ENCODE measurements at places on chromosomes 4 and X. TPM values are rescaled to one million over a fixed set of nuclear protein-coding genes. Genes with fewer than 3 reads are reported as not detected.
A peak's percentile ranks its signal among the peaks of the same experiment; 100 is the strongest.

DNA sequence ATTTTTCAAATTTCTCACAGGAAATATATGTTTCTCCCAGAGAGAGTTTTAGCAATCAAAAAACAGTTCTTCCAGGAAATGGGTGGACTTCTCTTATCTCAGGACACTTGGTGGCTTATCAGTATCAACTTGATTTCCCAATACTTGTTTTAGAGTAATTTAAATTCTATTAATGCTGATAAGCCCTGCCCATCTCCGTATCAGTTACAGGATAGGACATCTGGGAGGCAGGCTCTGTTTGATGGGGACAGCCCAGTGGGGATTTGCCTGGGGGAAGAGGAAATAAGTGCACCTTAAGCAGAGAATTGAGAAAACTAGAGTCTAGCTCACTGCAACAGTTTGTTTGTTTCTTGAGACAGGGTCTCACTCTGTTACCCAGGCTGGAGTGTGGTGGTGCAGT is 43.2 kb upstream of the PDGFRA start:
- H3K27me3 ChIP-seq: no peaks in the 10 kb centered on the region
- H3K36me3 ChIP-seq: no peaks in the 10 kb centered on the region
- no peak for DNase-seq
- no peak overlapping the region for H3K27ac ChIP-seq

Gene ZNF157
- total RNA-seq: 0.72 TPM

GRCh38 chrX:49202022-49202421 is 2.0 kb upstream of the SYP start:
- no peak overlapping the region for H3K27ac ChIP-seq
- DNase-seq: no peak
- H3K4me3 ChIP-seq: no peak overlapping the region
- no peaks in the 10 kb centered on the region for H3K4me1 ChIP-seq
- no peaks in the 10 kb centered on the region for H3K27me3 ChIP-seq
- H3K36me3 ChIP-seq: no peaks in the 10 kb centered on the region

Gene NLGN3
- total RNA-seq: 1.5 TPM

Gene GAGE12F
- not detected for total RNA-seq

Gene DCAF8L1
- not detected for total RNA-seq

- no peak overlapping the region for H3K4me3 ChIP-seq
- no peak overlapping the region for H3K27ac ChIP-seq
- no peaks in the 10 kb centered on the region for H3K4me1 ChIP-seq
- DNase-seq: no peak
- H3K36me3 ChIP-seq: no peaks in the 10 kb centered on the region
Observed at GRCh38 chr4:11438647-11439046, 10.0 kb upstream of the HS3ST1 start.

GRCh38 chr4:158726633-158727032 is 3.4 kb upstream of the PPID start:
- no peak for DNase-seq
- no peaks in the 10 kb centered on the region for H3K4me1 ChIP-seq
- no peak overlapping the region for H3K27ac ChIP-seq
- no peak overlapping the region for H3K4me3 ChIP-seq

Gene SPANXB1
- not detected for total RNA-seq

GRCh38 chrX:42673301-42673810 is 104.6 kb downstream of the PPP1R2C start:
- H3K27ac ChIP-seq: no peak overlapping the region
- H3K4me1 ChIP-seq: no peaks in the 10 kb centered on the region
- H3K27me3 ChIP-seq: no peaks in the 10 kb centered on the region
- DNase-seq: no peak

DNA sequence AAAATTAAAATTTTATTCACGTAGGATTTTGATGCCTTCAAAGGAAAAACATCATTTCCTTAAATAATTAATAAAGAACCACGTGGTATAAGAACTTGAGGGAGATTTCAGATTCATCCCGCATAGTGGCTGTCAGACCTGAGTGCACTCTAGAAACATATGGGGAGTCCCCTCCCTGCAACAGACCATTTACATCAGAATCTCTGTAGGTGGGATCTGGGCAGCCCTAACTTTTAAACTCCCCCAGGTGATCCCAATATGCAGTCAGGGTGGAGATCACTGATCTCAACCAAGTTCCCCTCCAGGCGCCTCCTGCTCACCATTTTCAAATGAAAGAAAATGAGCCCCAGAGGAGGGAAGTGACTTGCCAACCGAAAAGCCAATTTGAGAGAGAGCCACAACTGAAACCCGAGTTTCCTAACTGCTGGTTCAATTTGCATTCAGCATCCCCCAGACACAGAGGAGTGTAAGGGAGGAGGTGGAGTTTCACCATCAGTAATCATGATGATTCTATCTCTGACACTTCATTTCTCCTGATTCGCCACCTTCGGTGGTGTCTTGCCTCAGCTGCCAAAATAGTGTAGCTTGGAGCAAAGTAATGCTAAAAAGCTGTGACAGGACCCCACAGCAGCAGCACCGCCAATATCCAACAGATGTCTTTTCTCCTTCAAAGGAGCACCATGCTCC is 11.4 kb downstream of the RNF150 start:
- DNase-seq: no peak
- H3K36me3 ChIP-seq: no peaks in the 10 kb centered on the region
- H3K27ac ChIP-seq: no peak overlapping the region

DNA sequence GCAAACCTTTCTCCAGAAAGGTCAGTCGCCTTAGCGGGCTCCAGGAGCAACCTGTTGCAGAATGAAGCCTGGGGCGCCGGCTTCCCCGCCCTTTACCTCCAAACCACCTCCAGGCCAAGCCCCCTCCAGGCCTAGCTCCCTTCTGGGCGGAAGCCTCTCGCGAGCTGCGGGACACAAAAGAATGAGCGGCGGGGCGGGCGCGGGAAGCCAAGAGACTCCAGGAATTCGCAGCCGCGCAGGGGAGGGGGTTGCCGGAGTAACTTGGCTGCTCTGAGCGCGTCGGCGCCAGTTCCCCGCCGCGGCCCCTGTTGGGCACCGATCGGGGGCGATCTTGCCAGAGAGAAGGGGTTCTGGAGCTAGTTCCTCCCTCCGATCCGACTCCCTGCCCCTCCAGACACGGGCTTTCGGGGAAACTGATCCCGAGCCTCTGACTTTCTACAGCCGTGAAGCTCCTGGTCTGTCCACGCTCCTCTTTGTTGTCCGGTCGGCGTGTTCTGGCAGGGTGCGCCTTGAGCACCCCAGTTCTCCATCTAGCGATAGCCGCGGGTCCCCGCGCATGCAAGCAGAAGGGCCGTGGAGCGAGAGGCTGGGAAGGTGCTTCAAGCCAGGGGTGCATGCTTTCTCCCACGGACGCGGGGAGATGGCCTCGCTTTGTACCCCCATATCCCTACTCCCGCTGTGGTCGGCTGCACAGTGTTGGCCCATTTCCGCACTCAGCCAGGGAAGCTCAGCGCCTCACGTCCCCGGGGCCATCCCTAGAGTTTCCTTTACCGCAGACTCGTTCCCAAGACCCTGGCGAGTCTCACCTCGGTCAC is 1.2 kb downstream of the PROM1 start:
- peak; percentile 81 for DNase-seq
- no peaks in the 10 kb centered on the region for H3K36me3 ChIP-seq
- H3K27ac ChIP-seq: no peak overlapping the region

GRCh38 chr4:138634915-138635314 is 380.7 kb upstream of the NOCT start:
- no peaks in the 10 kb centered on the region for H3K4me1 ChIP-seq
- DNase-seq: no peak
- H3K36me3 ChIP-seq: no peaks in the 10 kb centered on the region
- no peaks in the 10 kb centered on the region for H3K27me3 ChIP-seq
- no peak overlapping the region for H3K4me3 ChIP-seq

- H3K27me3 ChIP-seq: no peaks in the 10 kb centered on the region
- no peaks in the 10 kb centered on the region for H3K36me3 ChIP-seq
- H3K27ac ChIP-seq: no peak overlapping the region
- H3K4me1 ChIP-seq: no peaks in the 10 kb centered on the region
- no peak for DNase-seq
Observed at GRCh38 chr4:75696071-75696470, 22.9 kb upstream of the G3BP2 start.

GRCh38 chr4:7807351-7807921 is 132.2 kb downstream of the AFAP1 start:
- peak overlapping the region; percentile 31 for H3K27ac ChIP-seq
- no peaks in the 10 kb centered on the region for H3K27me3 ChIP-seq
- H3K4me3 ChIP-seq: no peak overlapping the region
- H3K4me1 ChIP-seq: peaks cover 3% of the 10 kb centered on the region
- no peaks in the 10 kb centered on the region for H3K36me3 ChIP-seq

DNA sequence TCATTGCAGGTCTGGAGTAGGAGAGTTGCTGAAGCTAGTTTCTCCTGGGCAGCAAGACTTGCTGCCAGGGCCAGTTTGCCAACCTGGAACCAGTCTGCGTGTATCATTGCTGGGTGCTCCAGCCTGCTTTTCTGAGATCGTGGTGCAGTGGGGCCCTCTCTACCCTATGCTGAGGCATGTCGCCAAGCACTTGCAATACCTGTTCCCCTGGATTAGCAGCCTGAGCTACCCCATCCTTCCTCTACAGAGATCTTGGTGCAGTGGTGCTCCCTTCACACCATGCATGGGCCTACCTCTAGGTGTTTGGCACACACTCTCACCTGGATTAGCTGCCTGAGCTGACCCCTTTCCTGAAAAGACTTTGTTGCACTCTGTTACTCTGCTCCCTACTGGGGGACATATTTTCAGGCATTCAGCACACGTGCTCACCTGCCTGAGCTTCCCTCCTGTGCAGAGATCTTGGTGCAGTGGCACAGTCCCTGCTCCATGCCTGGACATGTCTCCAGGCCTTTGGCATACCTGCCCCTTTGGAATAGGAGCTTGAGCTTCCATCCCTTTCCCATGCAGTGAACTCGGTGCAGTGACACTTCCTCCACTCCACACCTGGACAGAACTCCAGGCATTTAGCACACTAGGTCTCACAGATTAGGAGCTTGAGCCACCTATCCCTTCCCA is 133.7 kb upstream of the CXCL13 start:
- H3K4me1 ChIP-seq: no peaks in the 10 kb centered on the region
- no peaks in the 10 kb centered on the region for H3K36me3 ChIP-seq
- DNase-seq: no peak
- H3K27me3 ChIP-seq: peaks cover 2% of the 10 kb centered on the region

GRCh38 chr4:77282305-77282704 is 125.3 kb downstream of the CCNG2 start:
- H3K4me3 ChIP-seq: no peak overlapping the region
- H3K36me3 ChIP-seq: no peaks in the 10 kb centered on the region
- H3K27me3 ChIP-seq: no peaks in the 10 kb centered on the region
- H3K27ac ChIP-seq: no peak overlapping the region

Gene ALPK1
- 36.7 TPM for total RNA-seq

GRCh38 chr4:138953961-138954371 is 61.6 kb upstream of the NOCT start:
- no peak overlapping the region for H3K27ac ChIP-seq
- H3K4me1 ChIP-seq: no peaks in the 10 kb centered on the region
- H3K27me3 ChIP-seq: no peaks in the 10 kb centered on the region
- H3K4me3 ChIP-seq: no peak overlapping the region
- no peaks in the 10 kb centered on the region for H3K36me3 ChIP-seq

DNA sequence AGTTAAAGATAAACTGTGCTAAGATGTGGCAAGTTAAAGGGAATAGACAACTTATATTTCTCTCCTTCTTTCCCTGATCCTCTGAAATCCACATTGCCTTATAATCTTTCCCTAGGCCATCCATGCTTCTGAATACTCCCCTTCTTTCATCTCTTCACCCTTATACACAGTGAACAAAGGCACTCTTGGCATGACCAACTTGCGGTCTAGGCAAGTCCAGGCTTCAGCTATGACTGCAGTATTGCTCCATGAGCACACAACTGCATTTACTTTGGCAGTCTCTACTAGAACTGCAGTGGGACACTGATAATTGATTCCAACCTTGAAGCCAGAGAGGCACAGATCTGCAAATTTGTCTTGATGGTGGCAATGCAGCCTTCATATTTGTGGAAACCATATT is 24.2 kb upstream of the UBA6 start:
- H3K4me1 ChIP-seq: no peaks in the 10 kb centered on the region
- no peak for DNase-seq
- H3K27ac ChIP-seq: no peak overlapping the region
- H3K4me3 ChIP-seq: no peak overlapping the region
- H3K36me3 ChIP-seq: peaks cover 3% of the 10 kb centered on the region

DNA sequence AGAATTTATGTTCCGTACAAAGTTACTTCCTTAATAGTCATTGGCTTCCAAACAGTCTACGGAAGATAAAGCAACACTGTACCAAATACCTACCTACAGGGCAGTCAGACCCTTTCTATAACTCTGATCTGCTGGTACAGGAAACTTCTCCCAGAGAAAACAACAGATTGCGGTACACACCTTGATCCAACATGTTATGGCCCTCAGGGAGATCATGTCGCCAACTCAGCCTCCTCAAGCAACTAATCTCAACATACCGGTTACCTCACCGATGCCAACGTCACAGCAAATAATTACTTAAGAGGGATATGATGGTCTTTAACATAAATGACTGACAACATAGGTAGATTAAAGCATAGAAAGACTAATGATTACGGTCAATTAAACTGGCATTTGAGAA is 70.4 kb downstream of the RFC1 start:
- no peak overlapping the region for H3K27ac ChIP-seq
- H3K36me3 ChIP-seq: peaks cover 8% of the 10 kb centered on the region
- no peak for DNase-seq
- H3K27me3 ChIP-seq: no peaks in the 10 kb centered on the region
- no peaks in the 10 kb centered on the region for H3K4me1 ChIP-seq

DNA sequence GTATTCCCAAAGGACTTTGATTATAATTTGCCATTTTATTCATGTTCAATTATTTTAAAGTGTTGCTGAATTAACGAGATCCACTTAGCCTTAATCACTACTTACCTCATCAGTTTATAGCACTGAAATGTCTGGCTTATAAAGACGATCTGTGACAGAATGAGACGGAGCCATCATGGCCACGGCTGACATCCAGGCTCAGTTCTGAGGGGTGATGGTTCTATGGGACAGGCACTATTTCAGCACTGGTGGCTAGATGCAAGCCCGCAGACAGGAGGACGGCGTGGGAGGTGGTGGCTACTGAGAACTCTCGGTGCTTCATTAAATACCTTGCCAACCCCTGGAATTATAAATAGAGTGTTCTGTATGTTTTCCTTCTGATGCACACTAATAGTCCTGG is 1084.2 kb upstream of the TENM3 start:
- no peaks in the 10 kb centered on the region for H3K27me3 ChIP-seq
- H3K36me3 ChIP-seq: no peaks in the 10 kb centered on the region
- no peaks in the 10 kb centered on the region for H3K4me1 ChIP-seq
- DNase-seq: no peak
- H3K27ac ChIP-seq: no peak overlapping the region
- no peak overlapping the region for H3K4me3 ChIP-seq

All from aorta (tissue), 5 donors.